Stimulated activated naive CD4-positive, alpha-beta T cell (primary cell): ENCODE measurements at places on chromosomes 1 and 21.

DNA sequence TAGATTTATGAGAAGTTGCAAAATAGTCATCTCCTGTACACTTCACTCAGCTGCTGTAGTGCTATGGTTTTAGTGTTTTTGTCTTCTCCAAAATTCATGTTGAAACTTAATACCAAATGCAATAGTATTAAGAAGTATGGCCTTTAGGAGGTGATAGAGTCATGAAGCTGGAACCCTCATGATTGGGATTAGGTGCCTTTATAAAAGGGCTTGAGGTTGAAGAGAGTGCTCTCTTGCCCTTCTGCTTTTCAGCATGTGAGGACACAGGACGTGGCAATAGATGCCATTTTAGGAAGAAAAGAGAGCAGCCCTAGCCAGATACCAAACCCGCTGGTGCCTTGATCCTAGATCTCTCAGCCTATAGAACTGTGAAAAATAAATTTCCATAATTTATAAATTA is 87.6 kb downstream of the CTH start:
- no peak for DNase-seq

GRCh38 chr21:14573244-14573643 is 27.1 kb upstream of the SAMSN1 start:
- DNase-seq, result no peak

DNA sequence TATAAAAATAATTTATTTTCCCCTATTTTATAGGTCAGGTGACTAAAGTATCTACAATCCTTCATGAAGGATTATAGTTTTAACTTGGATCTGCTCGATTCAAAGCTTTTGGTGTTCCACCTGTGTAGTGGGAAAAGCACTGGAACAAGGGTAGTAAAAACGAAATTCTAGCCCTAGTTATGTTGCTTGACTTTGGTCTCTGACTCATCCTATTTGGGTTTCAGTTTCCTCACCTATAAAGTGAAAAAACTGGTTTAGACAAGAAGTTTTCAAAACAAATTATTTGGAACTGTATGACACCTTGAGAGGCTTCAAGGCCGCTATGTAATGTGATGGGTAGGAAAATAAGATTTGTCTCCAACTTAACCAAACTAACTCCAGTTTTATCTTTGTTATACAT is 505.2 kb upstream of the ZRANB2 start:
- no peak for DNase-seq

DNA sequence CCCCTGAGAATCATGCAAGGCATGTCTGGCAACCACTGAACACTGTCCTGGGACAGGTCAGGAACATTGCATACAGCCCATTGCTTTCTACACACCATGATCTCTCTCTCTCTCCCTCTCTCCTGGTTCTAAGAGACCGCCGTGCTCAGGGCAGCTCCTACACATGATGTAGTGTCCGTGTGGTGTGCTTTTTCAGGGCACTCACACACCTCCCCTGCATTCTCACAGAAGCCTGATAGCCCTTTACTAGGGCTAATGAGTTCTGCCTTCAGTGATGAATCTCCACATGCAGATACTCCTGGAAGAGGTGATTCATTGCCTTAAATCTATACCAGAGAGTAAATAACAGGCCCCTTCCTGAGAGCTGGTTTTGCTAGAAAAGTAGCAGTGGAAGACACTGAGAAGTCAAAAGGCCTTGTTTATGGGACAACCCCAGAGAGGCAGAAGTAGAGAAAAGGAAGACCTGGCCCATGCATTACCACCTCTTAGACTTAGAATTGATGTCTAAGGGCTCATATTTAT is 7.2 kb upstream of the OLFML2B start:
- no peak for DNase-seq

GRCh38 chr1:210527091-210527490 is 198.4 kb downstream of the HHAT start:
- no peak for DNase-seq
